ENCODE measurements at places on chromosomes 2 and 18.

DNA sequence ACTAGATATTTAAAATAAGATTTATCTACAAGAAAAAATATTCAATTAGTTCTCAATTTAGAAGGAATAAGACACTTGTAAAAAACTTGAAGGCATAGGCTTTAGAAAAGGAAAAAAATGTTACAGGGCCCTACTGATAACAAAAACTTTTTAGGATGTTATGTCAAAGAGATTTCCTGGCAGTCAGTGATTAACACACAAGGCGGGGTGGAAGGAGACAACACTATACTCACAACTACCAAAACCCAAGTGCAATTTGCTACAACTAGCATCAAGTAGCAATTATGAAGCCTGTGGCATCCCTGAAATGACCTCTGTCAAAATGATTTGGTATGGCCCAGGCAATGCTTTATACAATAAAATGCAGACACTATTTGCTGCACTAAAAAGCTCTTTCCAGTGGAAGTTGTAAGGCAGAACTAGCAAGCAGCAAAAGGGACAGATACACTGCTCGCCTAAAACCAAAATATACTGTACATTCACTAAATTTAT lies 15.3 kb downstream of the STRN start:
- DNase-seq = no peak

DNA sequence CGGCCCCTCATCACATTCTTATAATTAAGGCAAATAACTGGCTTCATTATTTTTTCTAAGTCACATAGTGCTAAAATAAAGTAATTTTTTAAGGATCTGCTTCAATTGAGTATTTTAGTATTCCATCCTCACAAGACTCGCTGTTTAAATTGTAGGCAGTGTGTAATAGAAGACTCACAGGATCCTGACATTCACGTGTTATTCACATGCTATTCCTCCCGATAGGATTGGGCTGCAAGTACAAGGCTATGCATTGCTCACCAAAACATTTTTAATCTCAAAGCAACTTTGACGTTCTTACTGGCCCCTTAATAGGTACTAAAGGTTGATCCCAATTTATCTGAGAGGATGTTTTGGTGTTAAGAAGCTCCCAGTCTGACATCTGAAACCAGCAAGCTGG lies 127.6 kb upstream of the L3MBTL4 start:
- no peak for DNase-seq

DNA sequence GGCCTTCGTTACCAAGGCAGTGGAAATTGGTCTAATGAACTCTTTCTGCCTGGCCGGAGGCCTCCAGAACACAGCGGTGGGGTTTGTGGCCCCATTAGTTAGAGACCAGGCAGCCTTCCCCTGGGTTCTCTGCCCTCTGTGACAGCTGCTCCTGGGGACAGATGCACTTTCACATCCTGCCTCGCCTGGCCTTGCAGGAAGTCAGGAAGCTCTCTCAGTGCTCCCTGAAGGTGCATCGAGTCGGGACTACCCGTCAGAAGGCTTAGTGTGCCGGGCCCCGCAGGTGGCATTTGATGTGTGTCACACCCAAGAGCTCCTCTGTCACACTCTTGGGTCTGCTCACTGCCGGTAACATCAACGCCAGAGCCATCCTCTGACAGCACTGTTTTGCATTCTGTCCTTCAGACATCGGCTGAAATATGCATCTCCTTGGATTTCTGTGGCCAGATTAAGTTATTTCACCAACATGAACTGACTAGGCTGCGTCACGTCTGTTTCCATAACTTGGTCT lies 158.3 kb downstream of the LDLRAD4 start:
- DNase-seq = peak; percentile 67

GRCh38 chr2:216922175-216922780 lies 62.4 kb upstream of the TNP1 start:
- no peak for DNase-seq

DNA sequence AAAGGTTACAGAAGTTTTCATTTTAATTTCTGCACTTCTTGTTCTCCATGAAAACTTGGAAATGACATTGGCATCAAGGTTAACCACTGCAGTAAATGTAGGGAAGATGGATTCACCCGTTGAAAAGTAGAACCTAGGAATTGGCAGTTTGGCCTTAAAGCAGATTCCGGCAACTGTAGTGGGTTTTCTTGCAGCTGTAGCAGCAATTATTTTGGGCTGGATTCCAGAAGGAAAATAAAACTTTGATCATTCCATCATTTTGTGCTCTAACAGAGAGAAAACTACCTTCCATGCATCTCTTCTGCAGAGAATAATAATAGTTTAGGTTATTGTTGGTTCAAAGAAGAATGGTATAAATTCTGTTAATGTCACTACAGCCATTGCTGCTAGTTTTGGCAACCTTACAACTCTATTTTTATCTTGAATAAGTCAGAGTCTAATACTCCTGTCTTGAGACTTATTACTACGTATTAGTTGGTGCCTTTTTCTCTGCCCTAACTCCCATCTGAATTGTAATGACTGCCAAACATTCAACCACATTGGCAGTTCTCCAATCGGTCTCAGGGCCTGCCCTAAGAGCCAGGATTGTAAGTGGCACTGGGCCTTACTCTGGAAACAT lies 178.1 kb upstream of the PIEZO2 start:
- DNase-seq = no peak

- DNase-seq = no peak
These were observed 152.8 kb upstream of the VRK2 start for GRCh38 chr2:57893786-57894185.

Data from activated CD8-positive, alpha-beta memory T cell treated with anti-CD3 and anti-CD28 coated beads, Interleukin-2, amount 50 U/mL, for 4 hours (primary cell).